Purkinje cell (primary cell): ENCODE measurements at places on chromosomes 16 and 17. TPM values are rescaled to one million over a fixed set of nuclear protein-coding genes. Genes with fewer than 3 reads are reported as not detected.

Gene LRRC46
- polyA plus RNA-seq, result 6.0 TPM in 1 of 2 replicates, not detected in the other

Gene KIF2B
- not detected in 2 replicates for polyA plus RNA-seq

Gene SHPK
- polyA plus RNA-seq, result 0.98 and 1.1 TPM in 2 replicates

Gene C16orf54
- polyA plus RNA-seq, result not detected in 2 replicates

Gene NPIPB9
- 1.6 TPM in 1 of 2 replicates, not detected in the other for polyA plus RNA-seq

Gene EVPL
- polyA plus RNA-seq, result 0.39 TPM in 1 of 2 replicates, not detected in the other
